Lower lobe of right lung (tissue), 2 donors: ENCODE measurements at places on chromosomes 5 and 9. TPM values are rescaled to one million over a fixed set of nuclear protein-coding genes. Genes with fewer than 3 reads are reported as not detected.

GRCh38 chr9:16333691-16334090 is 536.8 kb downstream of the BNC2 start:
- no peak for DNase-seq
- no peaks in the 10 kb centered on the region for H3K27me3 ChIP-seq
- no peak overlapping the region for H3K4me3 ChIP-seq
- no peaks in the 10 kb centered on the region for H3K4me1 ChIP-seq
- H3K36me3 ChIP-seq: no peaks in the 10 kb centered on the region

- H3K4me3 ChIP-seq: no peak overlapping the region
- H3K27me3 ChIP-seq: no peaks in the 10 kb centered on the region
- H3K4me1 ChIP-seq: peaks cover 7% of the 10 kb centered on the region
- no peak for DNase-seq
These were observed 210.1 kb upstream of the TRIM32 start for GRCh38 chr9:116476935-116477381.

GRCh38 chr5:52709167-52709925 is 78.4 kb upstream of the ITGA1 start:
- no peaks in the 10 kb centered on the region for H3K27me3 ChIP-seq
- no peak overlapping the region for H3K4me3 ChIP-seq
- DNase-seq: no peak
- H3K36me3 ChIP-seq: no peaks in the 10 kb centered on the region
- peak overlapping the region; percentile 33 for H3K27ac ChIP-seq

- no peaks in the 10 kb centered on the region for H3K4me1 ChIP-seq
- no peak overlapping the region for H3K4me3 ChIP-seq
- H3K36me3 ChIP-seq: no peaks in the 10 kb centered on the region
- no peak for DNase-seq
- H3K27ac ChIP-seq: no peak overlapping the region
These were observed 300.0 kb upstream of the TAS2R1 start for GRCh38 chr5:9930156-9930555.

- H3K27me3 ChIP-seq: no peaks in the 10 kb centered on the region
- no peaks in the 10 kb centered on the region for H3K36me3 ChIP-seq
- no peak overlapping the region for H3K27ac ChIP-seq
- H3K4me1 ChIP-seq: no peaks in the 10 kb centered on the region
These were observed 36.9 kb downstream of the KIF4B start for GRCh38 chr5:155050384-155051019.

- H3K27ac ChIP-seq: no peak overlapping the region
- no peaks in the 10 kb centered on the region for H3K27me3 ChIP-seq
- no peaks in the 10 kb centered on the region for H3K36me3 ChIP-seq
- no peak overlapping the region for H3K4me3 ChIP-seq
- DNase-seq: no peak
These were observed 36.3 kb upstream of the OTULINL start for GRCh38 chr5:14545308-14545707.

DNA sequence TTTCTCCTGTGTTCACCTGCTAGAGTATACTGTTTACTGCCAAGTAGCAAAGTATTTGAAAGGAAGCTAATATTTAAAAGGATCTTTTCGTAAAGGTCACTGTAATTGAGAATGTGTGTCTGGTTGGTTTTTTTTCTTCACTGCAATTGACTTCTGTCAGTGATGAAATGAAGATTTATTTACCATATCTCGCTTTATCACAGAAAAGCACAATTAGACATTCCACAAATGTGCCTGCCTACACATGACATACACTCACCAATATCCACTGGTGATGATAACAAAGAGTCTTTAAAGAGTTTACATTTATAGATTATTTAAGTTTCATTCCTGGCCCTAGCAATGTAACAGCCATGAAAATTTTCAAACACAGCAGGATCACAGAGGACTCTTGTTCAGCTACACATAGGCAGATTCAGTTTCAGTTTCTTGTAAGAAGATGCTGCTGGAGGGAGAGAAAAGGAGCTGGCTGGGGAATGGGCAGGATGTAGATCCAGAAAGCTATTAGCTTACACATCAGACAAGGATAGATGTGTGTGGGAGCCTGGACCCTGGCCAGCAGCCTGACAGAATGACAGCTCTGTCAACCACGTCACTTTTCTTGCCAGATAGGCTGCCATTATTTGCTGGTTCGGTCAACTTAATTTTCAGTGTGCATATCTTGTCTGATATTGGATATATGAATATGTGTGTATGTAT is 104.0 kb downstream of the GDNF start:
- no peak overlapping the region for H3K27ac ChIP-seq
- no peaks in the 10 kb centered on the region for H3K27me3 ChIP-seq
- H3K4me3 ChIP-seq: no peak overlapping the region
- H3K36me3 ChIP-seq: peaks cover 4% of the 10 kb centered on the region
- DNase-seq: no peak

GRCh38 chr9:136212345-136212950 is 7.5 kb upstream of the LHX3 start:
- H3K36me3 ChIP-seq: peaks cover 79% of the 10 kb centered on the region
- DNase-seq: no peak
- H3K27me3 ChIP-seq: no peaks in the 10 kb centered on the region
- H3K4me3 ChIP-seq: no peak overlapping the region
- H3K27ac ChIP-seq: no peak overlapping the region
- H3K4me1 ChIP-seq: no peaks in the 10 kb centered on the region

- no peak overlapping the region for H3K4me3 ChIP-seq
- no peaks in the 10 kb centered on the region for H3K27me3 ChIP-seq
- H3K4me1 ChIP-seq: peaks cover 6% of the 10 kb centered on the region
- DNase-seq: no peak
- no peaks in the 10 kb centered on the region for H3K36me3 ChIP-seq
These were observed 2115.0 kb downstream of the MAT2B start for GRCh38 chr5:165620394-165620793.

DNA sequence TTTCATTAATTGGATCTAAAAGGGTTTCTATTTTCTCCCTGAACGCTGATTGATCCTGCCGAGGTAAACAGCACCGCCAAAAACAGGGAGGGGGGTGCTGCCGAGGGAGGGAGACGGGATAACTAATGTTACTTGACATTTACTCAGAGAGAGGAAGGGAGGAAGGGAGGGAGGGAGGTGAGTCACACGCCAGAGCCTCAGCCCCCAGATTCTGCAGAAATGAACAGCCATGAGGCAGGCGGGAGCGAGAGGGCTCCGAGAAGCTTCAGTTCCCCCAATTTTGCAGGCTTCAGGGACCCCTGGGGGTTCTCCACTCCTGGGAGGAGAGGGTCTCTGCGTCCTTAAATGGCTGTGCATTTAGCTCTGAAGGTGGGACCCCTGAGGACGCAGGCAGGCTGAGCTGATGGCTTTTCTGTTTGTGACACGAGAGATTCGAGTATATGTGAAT is 59.1 kb upstream of the IER5L start:
- no peak overlapping the region for H3K4me3 ChIP-seq
- H3K36me3 ChIP-seq: no peaks in the 10 kb centered on the region
- H3K4me1 ChIP-seq: peaks cover 9% of the 10 kb centered on the region
- DNase-seq: peak; percentile 25
- H3K27ac ChIP-seq: no peak overlapping the region

DNA sequence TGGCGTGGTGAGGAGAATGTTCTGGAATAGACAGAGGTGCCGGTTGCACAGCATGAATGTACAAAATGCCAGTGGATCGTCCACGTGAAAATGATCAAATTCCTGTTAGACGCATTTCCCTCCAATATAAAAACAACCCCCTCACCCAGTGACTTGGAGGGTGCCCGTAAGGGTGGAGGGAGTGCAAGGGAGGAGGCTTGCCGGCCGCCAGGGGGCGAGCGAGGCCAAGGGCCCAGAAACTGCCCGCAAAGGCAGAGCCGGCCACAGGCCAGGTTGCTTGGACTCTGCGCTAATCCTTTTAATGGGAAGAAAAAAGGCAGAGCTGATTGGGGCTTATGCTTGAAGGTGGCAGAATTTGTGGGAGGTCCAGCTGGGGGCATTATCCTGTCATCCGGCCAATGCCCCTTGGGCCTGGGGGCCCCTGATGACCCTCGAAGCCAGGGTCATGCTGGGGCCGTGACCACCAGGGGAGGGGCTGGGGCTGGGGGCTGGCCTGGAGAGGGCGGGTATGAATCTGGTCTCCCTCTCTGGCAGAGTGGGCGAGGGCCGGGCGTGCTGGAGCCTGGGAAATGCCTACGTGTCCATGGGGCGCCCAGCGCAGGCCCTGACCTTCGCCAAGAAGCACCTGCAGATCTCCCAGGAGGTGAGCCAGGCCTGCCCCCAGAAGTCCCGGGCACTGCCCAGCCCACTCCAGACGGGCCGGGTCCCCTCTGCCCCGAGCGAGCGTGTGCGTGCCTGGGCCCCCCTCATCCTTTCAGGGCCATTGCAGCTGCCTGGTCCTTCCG is 12.0 kb downstream of the GPSM1 start:
- H3K27ac ChIP-seq: no peak overlapping the region
- no peak overlapping the region for H3K4me3 ChIP-seq
- no peaks in the 10 kb centered on the region for H3K27me3 ChIP-seq
- peaks cover 20% of the 10 kb centered on the region for H3K4me1 ChIP-seq
- peak; percentile 87 for DNase-seq

DNA sequence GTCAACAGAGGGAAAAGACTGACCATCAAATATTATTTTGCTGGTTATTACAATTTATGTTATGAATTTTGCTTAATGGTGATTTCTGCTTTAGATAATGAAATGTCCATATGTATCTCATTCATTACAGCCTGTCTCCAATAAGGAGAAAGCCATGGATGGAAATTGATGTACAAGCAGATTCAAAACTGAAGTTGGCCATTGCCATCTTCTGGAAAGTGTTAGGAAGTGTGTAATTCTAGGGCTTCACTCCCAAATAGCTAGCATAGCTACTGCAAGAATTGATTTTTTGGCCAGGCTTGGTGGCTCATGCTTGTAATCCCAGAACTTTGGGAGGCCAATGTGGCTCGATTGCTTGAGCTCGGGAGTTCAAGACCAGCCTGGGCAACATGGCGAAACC is 45.8 kb downstream of the DYNC2I2 start:
- no peak overlapping the region for H3K27ac ChIP-seq
- H3K27me3 ChIP-seq: no peaks in the 10 kb centered on the region
- H3K36me3 ChIP-seq: peaks cover 100% of the 10 kb centered on the region
- no peaks in the 10 kb centered on the region for H3K4me1 ChIP-seq

DNA sequence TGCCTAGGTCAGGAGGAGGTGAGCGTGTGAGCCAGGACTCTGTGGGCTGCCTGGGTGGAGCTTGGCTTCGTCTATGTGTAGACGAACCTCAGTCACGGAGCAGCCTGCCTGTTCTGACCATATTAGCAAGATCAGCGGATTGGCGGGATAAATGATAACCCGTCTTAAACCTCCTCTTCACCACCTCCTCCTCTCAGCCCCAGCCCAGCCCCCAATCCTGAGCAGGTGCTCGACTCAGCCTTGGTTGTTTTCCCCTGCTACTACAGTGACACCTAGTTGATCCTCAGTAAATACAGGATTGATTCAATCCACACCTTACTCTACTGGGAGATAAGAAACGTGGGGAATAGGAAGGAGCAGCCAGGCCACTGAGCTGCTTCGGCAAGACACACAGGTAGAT is 286.1 kb downstream of the IRX2 start:
- H3K4me3 ChIP-seq: no peak overlapping the region
- DNase-seq: no peak
- H3K27ac ChIP-seq: no peak overlapping the region

DNA sequence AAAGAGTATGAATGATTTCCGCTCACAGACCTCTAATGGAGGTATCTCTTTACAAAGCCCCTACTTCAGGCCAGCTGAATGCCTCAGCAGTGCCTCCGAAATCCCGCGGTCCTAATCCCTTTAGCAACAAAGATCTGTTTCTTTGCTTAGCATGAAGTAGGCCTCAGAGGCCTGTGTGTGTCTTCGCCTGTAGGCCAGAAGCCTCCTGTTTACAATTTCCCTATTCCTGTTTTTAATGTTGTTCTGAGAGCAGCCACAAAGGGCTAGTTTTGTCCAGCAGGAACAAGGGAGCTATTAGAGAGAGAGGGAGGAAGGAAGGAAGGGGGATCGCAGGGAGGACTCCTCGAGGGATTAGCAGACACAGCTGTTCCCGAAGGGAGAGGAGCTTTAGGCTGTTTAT is 166.4 kb upstream of the SPRY4 start:
- no peaks in the 10 kb centered on the region for H3K36me3 ChIP-seq
- H3K4me1 ChIP-seq: peaks cover 15% of the 10 kb centered on the region
- H3K27me3 ChIP-seq: no peaks in the 10 kb centered on the region
- peak overlapping the region; percentile 20 for H3K27ac ChIP-seq
- no peak for DNase-seq
- H3K4me3 ChIP-seq: no peak overlapping the region

GRCh38 chr5:1515311-1515920 is 8.3 kb downstream of the LPCAT1 start:
- H3K4me3 ChIP-seq: no peak overlapping the region
- DNase-seq: peak; percentile 49
- peaks cover 81% of the 10 kb centered on the region for H3K36me3 ChIP-seq
- no peaks in the 10 kb centered on the region for H3K27me3 ChIP-seq
- H3K27ac ChIP-seq: peak overlapping the region; percentile 60

DNA sequence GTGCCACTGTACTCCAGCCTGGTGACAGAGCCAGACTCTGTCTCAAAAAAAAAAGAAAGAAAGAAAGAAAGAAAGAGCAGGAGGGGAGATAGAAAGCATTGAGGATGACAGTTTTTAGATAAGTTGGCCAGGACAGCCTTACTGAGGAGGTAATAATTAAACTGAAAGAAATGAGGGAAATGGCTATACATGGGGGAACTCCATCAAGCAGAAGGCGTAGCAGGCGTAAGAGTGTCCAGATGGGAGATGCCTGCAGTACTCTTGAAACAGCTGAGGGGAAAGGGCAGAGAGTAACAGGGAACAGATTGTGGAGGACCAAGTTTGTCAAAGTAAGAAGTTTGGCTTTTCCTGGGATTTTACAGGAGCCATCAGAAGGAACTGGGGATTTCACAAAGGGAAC is 57.5 kb downstream of the HMGCS1 start:
- no peaks in the 10 kb centered on the region for H3K27me3 ChIP-seq
- no peak for DNase-seq
- no peaks in the 10 kb centered on the region for H3K4me1 ChIP-seq
- no peaks in the 10 kb centered on the region for H3K36me3 ChIP-seq
- H3K27ac ChIP-seq: no peak overlapping the region
- no peak overlapping the region for H3K4me3 ChIP-seq

- H3K4me1 ChIP-seq: no peaks in the 10 kb centered on the region
- no peak overlapping the region for H3K4me3 ChIP-seq
- H3K27ac ChIP-seq: no peak overlapping the region
- H3K27me3 ChIP-seq: no peaks in the 10 kb centered on the region
- DNase-seq: no peak
- no peaks in the 10 kb centered on the region for H3K36me3 ChIP-seq
These were observed 55.3 kb upstream of the NUDT12 start for GRCh38 chr5:103617913-103618312.

DNA sequence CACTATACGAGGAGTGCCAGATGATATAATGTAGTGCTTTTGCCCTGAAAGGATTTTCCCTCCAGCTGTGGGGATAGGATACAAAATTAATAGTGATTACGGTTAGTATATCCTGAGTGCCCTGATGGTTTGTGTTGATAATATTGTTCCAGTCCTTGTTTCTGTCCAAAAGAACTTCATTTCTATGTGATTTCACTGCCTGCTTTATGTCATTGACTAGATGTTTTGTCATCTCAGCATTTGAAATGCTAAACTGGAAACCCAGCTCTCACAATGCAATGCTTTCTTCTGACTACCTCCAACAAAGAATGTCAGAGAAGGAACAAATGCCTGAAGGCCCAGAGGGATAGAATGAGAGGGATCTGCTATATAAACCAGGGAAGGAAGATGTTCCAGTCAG is 177.8 kb downstream of the NIPBL start:
- no peak overlapping the region for H3K27ac ChIP-seq
- no peak overlapping the region for H3K4me3 ChIP-seq
- DNase-seq: no peak
- H3K27me3 ChIP-seq: no peaks in the 10 kb centered on the region
- no peaks in the 10 kb centered on the region for H3K4me1 ChIP-seq

IL13 gene
- total RNA-seq: not detected

CCL21 gene
- 138 TPM for total RNA-seq

CRHBP gene
- 0.53 TPM for total RNA-seq

PCDH1 gene
- total RNA-seq: 55.7 TPM

SLC34A3 gene
- not detected for total RNA-seq

PRUNE2 gene
- 13.6 TPM for total RNA-seq

ANKRD31 gene
- 0.27 TPM for total RNA-seq

PCDHA4 gene
- total RNA-seq: 0.59 TPM

CCDC183 gene
- total RNA-seq: 3.7 TPM
